ENCODE measurements at places on chromosomes 4 and X.

DNA sequence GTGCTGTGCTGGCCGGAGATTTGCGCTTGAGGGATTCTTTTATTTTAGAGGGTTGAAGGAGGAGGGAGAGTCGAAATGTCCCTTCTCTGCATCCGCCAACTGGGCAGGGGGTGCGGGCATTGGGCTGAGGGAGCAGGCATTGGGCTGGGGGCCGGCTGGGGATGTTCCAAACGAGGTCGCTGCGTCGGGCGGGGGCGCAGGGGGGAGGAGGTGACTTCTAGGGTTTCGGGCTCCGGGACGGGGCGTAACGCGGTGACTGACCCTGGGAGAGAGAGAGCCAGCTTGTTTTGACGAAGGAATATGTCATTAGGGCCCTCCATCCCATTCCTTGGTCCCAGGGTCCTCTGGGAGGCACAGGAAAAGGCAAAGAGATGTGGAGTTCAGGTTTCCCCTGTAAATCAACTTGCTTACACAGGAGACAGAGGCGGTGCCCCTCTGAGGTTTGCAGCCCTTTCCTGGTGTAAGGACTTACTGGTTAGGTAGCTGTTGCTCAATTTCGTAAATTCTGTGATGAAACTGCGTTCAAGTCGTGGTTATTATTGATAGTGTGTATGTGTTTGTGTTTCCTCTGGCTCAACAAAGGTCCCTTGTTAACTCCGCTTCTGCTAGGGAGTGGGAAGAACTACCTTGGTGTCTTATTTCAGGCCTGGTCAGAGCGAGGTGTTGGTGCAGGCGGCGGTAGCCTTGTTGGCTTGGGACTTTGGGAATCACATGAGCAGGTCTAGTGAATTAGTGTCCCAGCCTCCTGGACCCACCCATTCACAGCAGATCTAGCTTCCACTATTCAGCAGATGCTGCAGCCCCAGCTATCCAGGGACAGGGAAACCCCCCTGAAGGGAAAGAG lies 716 bp downstream of the FHIP1A start:
- no peak for DNase-seq

- no peak for DNase-seq
These were observed 76.3 kb downstream of the SOWAHB start for GRCh38 chr4:76821641-76822040.

- no peak for DNase-seq
These were observed 58.1 kb downstream of the ADGRG2 start for GRCh38 chrX:19064175-19064574.

DNA sequence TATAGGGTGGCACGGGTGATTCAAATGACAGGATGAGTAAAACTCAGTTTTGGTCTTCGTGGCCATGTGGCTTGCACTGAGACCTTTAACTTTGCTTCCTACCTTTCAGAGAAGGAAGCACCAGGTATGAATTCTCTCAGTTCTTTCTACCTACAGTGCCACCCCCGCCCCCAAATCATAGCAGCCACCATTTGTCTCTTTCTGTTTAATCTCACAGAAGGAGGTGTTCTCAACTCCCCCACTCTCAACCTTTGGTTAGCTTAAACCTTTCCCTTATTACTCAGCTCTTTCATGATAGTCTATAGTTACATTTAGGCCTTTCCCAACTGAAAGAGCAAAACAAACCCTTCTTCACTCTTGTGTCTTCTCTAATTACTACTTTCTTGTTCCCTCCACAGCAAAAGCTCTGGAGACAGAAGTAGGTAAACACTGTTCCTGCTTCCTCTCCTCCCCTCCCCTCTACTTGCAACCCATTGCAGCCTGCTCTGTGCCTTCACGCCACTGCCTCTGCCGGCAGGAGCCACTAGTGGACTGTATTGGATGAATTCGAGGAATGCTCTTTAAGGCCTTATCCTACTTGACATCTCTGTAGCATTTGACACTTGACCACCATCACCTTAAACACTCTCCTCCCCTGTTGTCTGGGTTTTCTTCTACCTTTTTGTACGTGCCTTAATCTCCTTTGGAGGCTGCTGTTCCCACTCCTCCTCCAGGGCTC lies 123.7 kb downstream of the AFF1 start:
- peak; percentile 36 for DNase-seq

DNA sequence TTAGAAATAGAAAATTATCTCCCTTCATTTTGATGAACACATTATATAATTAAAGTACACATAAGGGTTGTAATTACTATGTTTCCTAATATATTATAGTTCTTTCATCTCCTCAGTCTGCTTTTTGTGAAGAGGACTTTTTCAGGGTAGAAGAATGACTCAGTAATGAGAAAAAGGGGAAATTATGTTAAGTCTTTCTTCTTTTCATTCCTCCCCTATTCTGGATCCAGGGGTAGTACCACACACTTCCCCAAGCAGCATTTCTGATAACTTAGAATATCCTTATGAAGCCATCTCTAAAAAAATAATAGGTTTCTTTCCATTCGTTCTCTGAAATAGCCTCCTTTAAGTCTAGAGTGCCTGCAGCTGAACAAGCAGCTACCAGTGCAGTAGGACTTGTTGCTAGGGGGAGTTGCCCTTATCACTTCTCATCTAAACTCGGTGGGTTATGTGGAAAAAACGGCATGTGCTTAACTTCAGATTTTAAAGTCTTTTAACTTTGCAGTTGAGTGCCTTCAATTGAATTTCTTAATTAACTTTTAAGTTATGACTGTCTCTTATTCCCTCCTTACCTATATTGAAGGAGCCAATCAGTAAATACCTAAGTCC lies 184.8 kb downstream of the ARHGAP24 start:
- DNase-seq = no peak

GRCh38 chr4:8280876-8281440 lies 11.4 kb downstream of the HTRA3 start:
- no peak for DNase-seq

DNA sequence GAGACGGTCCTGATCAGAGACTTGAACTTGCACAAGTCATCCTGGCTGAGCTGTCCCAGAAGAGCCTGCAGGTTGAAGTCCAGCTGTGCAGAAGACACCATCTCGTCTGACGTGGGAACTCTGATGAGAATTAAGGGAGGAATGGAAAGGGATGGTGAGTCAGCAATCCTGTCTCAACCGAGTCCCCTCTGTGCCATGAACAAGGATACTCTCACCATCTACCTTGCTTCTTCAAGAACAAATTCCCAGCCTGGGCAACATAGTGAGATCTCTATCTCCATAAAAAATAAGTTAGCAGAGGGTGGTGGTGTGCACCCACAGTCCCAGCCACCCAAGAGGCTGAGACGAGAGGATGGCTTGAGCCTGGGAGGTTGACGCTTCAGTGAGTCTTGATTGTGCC lies at the start of gene NLRP2B:
Gene NLRP2B (minus strand): TSS at position 101 of the 400 bp plus-strand sequence.
- DNase-seq = no peak

GRCh38 chr4:135122457-135122856 lies 920.9 kb upstream of the PABPC4L start:
- no peak for DNase-seq

DNA sequence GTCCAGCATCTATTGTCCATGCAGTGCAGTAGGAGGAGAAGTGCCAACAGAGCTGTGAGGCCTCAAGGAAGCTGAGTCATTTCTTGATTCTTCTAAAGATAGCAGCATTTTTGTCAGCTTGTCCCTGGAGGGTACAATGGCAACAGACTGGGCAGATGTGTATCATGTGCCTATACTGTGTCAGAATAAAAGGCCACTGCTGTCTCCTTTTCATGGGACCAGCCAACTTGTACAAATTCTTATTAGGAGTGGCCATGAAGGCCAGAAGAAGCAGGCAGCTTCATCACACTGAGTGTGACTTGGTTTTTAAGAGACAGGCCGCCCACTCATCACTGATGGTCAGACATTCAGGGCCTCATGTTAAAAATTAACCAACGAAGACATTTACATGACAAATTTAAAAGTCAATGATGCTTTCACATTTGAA lies 185.0 kb upstream of the FAM241A start:
- no peak for DNase-seq

- DNase-seq = no peak
These were observed 483.7 kb upstream of the FTHL17 start for GRCh38 chrX:31555506-31555905.

- no peak for DNase-seq
These were observed 66.1 kb downstream of the SORBS2 start for GRCh38 chr4:185745891-185746290.

DNA sequence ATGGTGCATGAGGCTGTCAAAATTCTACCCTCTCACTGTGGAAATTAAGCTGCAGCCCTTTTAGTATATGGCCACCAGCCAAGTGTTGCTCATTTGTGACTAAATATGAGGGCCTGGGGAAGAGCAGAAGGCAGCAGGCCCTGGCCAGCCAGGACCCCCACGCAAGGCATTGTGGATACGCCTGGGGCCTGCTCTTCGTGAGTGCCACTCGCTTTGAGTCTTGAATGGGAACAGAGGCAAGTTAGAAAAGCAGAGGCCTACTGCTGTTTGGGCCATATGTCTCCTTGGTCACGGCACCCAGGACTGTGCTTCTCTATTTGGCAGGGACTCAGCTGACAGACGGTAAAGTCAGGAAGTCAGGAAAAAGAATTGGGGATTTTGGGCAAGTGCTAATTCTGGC lies 10.9 kb downstream of the RTL5 start:
- DNase-seq = no peak

DNA sequence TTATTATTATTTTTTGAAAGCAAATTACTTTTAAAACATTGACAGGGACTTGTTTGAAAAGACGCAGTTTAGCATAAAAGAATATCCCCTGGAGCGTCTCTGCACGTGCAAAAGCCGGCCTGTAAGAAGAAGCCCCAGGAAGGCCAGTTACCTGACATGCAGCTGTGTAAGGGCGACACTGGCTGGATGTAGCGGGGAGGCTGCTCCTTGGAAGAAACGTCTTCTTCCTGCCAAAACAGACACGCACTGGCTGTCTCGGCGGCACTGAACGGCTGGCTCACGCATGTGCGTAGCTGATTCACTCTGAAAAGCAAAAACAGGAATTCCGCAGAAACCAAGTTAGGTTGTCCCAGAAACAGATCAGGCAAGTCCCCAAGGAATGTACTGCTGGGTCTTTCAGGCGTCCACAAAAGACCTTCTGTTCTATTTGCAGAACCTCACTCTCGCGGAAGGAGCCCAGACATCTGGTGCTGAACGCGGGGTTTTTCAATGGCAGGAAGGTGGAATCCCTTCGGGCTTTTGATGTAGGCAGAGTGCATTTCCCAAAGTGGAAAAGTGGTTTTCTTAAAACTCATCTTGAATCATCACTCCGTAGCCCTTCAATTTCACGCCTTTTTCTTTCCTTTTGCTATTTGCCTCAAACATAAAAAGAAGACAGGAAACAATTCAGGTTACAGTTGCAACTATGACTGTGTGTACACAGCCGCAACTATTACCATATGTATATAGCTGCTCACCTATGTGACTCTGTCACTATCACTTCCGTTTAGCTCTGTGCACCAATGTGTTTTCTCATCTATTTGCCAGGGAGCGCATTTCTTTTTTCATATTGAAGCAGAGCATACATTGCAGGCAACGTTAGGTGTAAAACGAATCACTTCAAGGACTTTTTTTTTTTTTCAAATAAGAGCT lies 38.1 kb upstream of the ARSH start:
- no peak for DNase-seq

GRCh38 chr4:20297261-20297660 lies 45.6 kb downstream of the SLIT2 start:
- no peak for DNase-seq

DNA sequence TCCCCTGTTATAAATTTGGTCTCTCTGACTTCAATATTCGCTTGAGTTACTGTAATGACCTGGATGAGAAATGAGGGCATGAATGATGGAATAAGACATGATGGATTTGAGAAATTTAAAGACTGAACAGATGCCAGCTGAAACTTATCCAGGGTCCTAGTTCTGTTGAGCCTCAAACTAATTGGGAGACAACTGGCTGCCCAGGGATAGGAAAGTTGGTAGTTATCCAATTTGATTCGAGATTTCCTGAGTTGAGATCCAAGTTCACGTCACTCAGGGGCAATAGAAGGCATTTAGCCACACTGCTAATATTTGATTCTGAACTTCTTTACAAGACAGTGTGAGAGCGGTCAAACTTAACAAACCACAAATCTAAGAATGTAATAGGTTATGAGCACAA lies 159.0 kb upstream of the CXCL13 start:
- DNase-seq = no peak

GRCh38 chr4:112172180-112172579 lies 26.9 kb downstream of the FAM241A start:
- DNase-seq = no peak

DNA sequence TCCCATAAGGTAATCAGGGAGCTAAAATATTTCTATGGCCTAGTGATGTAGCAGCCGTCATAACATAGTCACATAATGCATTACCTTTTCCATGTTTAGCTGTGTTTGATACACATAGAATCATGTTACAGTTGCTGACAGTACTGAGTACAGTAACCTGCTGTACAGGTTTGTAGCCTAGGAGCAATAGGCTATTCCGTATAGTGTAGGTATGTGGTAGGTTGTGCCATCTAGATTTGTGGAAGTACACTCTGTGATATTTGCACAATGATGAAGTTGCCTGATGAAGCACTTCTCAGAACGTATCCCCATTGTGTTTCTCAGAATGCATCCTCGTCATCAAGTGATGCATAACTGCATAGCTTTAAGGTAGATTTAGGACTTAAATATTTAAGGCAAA lies 495.6 kb upstream of the ZFP42 start:
- no peak for DNase-seq

DNA sequence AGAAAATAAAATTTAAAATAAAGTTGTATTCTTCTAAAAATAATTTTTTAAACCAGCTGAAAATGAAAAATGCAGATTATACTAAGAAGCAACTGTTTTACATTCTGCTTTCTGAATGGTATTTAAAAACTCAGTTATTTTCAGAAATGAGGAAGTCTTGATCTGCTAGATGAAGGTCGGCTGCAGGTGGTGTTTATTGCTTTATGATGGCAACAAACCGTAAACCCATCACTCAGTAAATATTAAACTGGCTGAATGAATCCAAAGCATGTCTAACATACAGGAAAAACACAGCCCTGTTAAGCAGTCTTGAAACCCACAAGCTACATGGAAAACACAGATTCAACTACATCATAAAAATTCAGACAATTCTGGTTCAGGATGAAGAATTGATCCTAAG lies 29.3 kb downstream of the DYNLT3 start:
- DNase-seq = no peak

DNA sequence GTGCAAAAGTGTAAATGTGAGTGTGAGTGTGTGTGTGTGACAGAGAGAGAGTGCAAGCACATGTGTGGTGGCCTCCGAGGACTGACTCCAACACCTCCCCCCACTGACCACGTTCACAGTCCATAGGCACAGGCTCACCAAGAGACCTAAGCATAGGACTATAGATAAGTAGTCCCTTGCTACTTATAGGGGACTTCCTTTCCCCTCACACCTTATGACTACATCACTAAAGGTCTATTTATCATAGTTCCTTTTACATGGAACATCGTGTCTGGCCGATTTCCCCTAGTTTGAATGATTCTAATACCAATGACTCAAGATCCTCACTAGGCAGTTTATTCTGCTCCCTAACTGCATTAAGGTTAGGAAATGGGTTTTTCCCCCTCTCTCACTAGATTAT lies 17.8 kb downstream of the FRMPD3 start:
- DNase-seq = no peak

- no peak for DNase-seq
These were observed 139.9 kb downstream of the NDST3 start for GRCh38 chr4:118173956-118174725.
